Activated T-helper 1 cell treated with anti-CD3 and anti-CD28 coated beads, Interleukin-2, amount 50 U/mL, for 16 hours (primary cell): ENCODE measurements at places on chromosomes 13 and 19.

DNA sequence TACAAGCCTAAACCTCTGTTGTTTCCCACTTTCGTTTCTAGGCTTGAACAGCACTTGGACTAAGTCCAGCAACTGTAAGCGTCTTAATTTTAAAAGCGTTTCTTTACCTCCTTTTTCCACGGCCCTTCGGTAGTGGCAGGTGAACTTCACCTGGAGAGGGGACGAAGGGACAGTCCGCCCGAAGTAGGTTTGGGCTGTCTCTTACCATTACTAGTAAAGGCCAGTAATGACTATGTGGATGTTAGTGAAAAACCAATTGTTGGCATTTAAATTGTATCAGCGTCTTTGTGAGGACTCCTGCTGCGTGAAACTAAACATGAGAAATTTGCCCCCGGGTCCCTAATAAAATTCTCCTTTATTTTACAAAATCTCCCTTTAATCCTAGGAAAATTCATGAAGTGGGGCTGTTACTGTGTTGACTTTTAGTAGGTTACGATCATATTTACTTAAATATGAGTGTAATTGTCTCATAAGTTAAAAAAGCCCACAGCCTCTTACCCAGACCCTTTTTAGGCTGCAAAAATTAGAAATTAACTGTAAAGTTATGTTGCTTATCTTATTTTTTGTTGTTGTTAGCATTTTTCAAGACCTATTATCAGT lies 983 bp downstream of the ITM2B start:
- no peak for DNase-seq

- no peak for DNase-seq
Observed at GRCh38 chr13:35765941-35766340, 289.5 kb upstream of the MAB21L1 start.

GRCh38 chr13:91053318-91054065 lies 294.0 kb upstream of the MIR17HG start:
- no peak for DNase-seq

GRCh38 chr19:6685962-6686627 lies 16.1 kb upstream of the TNFSF14 start:
- no peak for DNase-seq

- DNase-seq, result no peak
Observed at GRCh38 chr13:78228211-78228610, 309.6 kb upstream of the EDNRB start.

GRCh38 chr13:77034881-77035280 lies 7.9 kb upstream of the FBXL3 start:
- DNase-seq, result no peak

DNA sequence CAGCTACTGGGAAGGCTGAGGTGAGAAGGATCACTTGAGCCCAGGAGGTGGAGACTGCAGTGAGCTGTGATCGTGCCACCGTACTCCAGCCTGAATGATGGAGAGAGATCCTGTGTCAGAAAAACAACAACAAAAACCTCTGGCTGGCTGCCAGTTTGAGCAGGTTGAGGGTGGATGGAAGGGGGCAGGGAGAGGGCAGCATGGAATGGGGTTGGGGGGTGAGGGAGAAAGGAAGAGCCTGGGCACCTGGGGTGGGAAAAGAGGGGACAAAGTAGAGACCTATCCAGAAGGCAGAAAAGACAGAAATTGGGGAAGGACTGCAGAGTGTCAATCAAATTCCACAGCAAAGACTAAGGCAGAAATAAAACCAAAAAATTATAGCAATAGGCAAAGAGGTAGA lies 4.7 kb downstream of the SLC1A5 start:
- no peak for DNase-seq

GRCh38 chr19:56314018-56314380 lies 640 bp downstream of the ZSCAN5A start:
- no peak for DNase-seq

- DNase-seq, result no peak
Observed at GRCh38 chr13:105665284-105665683, 870.2 kb downstream of the EFNB2 start.

- no peak for DNase-seq
Observed at GRCh38 chr13:99908140-99908803, 63.3 kb downstream of the ZIC5 start.

DNA sequence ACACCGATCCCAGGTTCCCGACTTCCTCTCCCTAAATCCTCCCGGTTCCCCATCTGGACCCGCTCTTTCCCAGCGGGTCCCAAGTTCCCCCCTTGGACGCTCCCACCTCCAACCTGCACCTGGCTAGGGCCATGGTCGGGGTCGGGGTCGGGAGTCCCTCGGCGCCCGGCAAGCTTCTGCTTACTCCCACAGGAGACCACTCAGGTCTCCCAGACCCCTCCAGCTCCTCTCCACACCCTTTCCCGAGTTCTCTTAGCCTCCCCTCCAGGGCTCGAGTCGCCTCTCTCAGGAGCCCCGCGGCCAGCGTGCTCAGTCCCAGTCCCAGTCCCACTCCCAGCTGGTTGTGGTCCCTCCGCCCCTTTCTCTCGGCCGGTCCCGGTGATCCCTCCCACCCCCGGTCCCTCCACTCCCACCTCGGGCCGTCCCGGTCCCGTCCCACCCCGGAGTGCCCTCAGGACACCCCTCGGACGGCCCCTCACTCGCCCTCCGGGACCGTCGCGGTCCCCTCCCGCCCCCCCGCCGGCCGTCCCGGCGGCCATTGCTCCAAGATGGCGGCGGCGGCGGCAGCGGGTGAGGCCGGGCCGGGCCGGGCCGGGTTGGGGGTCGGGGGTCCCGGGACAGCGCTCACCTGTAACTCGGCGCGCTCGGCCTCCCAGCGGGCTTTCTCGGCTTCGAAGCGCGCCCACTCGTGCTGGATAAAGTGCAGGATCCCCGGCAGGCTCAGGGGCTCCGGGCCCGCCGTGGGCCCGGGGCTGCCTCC lies at the start of gene FKRP:
FKRP (plus strand) TSS at position 537 of the 760 bp plus-strand sequence. CDS start 9,394 bp downstream, outside the sequence.
- no peak for DNase-seq

- DNase-seq, result no peak
Observed at GRCh38 chr13:112775791-112776279, 86.0 kb downstream of the ATP11A start.

- DNase-seq, result no peak
Observed at GRCh38 chr19:16327911-16328823, 3.5 kb downstream of the KLF2 start.

- no peak for DNase-seq
Observed at GRCh38 chr19:41734585-41734984, 20.7 kb upstream of the CEACAM6 start.

DNA sequence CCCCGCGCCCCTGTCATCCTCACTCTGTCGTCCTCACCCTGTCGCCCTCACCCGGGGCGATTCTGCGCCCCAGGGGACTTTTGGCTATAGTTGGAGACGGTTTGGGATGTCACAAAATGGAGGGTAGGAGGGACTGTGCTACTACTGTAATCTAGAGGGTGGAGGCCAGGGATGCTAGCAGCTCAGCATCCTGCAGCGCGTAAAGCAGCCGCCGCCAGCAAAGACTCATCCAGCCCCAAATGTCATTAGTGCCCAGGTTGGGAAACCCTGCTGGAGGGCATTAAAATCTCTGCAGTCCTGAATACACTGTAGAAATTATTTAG lies 362 bp downstream of the ZNF557 start:
- DNase-seq, result no peak

DNA sequence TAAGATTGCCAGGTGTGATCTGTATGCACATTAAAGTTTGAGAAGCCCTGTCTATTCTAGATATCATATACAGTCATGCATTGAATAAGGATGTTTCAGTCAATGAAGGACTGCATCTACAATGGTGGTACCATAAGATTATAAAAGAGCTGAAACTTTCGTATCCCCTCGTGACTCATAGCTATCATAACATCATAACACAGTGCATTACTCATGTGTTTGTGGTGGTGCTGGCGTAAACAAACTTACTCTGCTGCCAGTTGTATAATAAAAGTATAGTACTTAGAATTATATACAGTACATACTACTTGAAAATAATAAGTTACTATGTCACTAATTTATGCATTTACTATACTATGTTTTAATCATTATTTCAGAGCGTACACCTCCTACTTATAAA lies 489.3 kb downstream of the GPC6 start:
- DNase-seq, result no peak

- DNase-seq, result no peak
Observed at GRCh38 chr13:110705356-110705825, 525 bp downstream of the CARS2 start.

GRCh38 chr19:4851551-4852290 lies 15.7 kb downstream of the PLIN3 start:
- peak; percentile 68 for DNase-seq

DNA sequence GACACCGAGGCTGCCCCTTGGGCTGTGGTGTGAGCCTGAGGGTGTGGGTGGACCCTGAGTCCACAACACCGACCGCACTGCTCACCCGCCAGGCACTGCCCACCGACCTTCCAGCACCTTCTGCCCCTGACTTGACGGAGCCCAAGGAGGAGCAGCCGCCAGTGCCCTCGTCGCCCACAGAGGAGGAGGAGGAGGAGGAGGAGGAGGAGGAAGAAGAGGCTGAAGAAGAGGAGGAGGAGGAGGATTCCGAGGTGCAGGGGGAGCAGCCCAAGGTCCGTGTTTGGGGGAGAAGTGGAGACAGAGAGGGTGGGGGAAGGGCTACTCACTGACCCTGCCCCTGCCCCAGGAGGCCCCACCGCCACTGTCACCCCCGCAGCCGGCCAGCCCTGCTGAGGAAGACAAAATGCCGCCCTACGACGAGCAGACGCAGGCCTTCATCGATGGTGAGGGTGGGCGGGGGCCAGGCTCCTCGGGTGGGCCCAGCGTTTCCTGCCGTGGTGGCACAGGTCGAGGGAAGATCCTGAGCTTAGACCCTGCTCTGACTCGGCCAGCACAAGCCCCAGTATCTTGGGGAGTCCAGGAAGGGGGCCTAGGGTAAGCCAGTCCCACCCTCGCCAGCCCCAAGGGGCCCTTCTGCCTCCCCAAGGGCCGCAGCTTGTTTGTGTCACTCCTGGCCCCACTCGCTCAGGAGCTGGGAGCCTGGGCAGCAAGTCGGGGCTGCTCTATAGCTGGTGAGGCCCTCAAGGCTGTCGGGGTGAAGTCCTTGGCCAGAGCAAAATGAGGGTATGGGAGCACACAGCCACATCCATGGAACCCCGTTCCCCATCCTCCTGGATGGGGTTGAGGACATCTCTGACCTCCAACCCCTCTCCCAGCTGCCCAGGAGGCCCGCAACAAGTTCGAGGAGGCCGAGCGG lies 12.2 kb downstream of the PRKCSH start:
- no peak for DNase-seq

- DNase-seq, result no peak
Observed at GRCh38 chr13:39929583-39929982, 274.1 kb downstream of the COG6 start.

DNA sequence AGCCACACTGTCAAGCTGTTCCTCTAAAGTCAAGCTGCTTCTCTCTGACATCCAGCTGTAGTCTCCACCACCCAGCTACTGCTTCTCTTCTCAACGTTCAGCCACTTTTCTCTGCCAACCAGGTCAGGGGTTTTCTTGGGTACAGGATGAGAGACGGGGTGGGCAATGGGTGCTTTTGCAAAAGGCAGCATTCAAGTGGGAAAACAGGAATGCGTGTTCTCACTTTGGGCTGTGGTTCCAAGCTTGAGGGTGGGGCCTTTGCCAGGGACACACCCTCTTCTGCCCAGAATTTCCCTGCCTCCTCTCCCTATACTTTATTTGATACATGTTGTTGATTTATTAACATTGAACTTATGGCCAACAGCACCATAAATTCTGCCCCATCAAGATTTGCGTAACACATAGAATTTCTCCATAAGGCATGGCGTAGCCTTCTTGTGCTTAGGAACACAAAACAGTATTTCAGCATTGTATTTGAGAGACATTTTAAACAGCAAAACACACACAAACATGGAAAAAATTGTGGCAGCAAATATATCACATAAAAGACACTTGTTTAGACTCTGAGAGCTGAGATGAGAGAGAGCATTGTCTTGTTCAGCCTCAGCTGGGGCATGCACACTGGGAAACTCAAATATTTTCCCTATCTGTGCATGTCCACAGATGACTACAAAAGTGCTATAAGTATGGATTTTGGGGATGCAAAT lies 392.8 kb downstream of the SLITRK6 start:
- no peak for DNase-seq

GRCh38 chr13:49351871-49352270 lies 92.0 kb downstream of the CAB39L start:
- no peak for DNase-seq

DNA sequence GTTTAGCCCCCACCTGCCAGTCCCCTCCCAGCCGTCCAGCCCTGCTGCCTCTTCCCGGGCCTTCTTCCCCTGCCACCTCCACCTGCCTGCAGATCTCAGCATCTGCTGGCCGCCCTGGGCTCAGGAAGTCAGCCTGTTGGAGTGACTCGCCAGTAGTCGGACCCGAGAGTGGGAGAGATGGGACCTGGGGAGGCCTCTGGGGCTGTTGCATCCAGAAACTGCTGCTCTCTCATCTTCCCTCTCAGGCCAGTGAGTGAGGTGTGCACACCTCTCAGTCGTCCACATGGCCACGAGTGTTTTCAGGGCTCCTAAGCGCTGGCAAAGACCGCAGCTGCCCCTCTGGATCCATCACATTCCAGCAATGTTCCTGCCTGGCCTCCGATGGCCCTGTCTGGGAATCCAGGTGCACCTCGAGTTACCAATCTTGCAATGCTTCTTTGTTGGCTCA lies 151.8 kb upstream of the SOX1 start:
- no peak for DNase-seq

GRCh38 chr19:52689843-52690368 lies 44.9 kb downstream of the ZNF611 start:
- DNase-seq, result peak; percentile 8

DNA sequence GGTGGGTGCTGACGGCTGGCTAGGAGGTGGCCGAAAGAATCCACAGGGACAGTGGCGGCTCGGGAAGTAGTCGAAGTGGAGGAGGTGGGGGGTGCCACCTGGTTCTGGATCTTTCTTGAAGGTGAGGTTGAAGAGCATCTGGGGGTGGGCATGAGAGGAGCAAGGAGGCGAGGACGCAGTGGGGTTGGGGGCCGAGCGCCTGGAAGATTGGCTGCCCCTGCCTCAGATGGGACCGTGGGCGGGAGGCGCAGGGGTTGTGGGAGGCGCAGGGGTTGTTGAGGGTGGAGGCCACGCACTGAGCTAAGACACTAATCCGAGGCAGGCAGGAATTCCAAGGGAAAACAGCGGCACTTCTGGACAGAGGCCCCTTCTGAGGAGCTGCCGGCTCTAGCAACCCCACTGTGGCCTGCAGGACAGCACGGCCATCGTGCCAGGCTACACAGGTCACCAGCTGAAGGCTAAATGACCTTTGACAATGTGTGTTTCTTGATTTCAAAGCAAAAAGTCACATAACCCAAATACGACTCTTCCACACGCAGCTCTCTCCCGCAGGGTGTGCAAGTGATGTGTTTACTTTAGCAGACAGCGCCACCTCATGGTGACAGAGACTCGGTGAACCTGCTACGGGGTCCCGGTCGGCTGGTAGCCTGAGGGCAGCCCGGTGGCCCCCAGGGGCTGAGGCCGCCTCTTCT lies 44.1 kb upstream of the RANBP3 start:
- peak; percentile 64 for DNase-seq

GRCh38 chr13:23866420-23867026 lies 22.7 kb downstream of the MIPEP start:
- no peak for DNase-seq

GRCh38 chr19:10818301-10819123 lies 17.5 kb downstream of the TMED1 start:
- DNase-seq, result no peak

GRCh38 chr19:17205237-17206140 lies 9.7 kb upstream of the USE1 start:
- DNase-seq, result peak; percentile 26

- DNase-seq, result no peak
Observed at GRCh38 chr13:105144020-105144419, 1391.4 kb downstream of the EFNB2 start.
